ENCODE measurements at places on chromosomes 3 and 15.

DNA sequence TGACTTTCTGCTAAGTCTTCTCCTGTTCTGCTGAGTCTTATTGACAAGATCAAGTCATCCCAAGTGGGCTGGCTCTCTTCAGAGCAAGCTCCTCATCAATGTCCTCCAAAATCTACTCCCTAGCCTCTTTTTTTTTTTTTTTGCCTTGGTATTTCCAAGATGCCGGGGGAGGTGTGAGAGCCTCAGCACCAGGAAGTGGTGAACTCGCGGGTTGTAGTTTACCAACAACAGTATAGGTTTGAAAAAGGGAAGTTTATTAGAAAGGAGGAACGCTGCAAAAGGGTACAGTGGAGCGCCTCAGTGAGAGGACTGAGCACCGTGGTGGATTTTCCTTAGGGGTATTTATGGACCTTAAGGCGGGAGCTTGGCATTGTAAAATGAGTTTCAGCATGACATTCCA, 94.3 kb upstream of the SGO1 start:
- no peak for DNase-seq

DNA sequence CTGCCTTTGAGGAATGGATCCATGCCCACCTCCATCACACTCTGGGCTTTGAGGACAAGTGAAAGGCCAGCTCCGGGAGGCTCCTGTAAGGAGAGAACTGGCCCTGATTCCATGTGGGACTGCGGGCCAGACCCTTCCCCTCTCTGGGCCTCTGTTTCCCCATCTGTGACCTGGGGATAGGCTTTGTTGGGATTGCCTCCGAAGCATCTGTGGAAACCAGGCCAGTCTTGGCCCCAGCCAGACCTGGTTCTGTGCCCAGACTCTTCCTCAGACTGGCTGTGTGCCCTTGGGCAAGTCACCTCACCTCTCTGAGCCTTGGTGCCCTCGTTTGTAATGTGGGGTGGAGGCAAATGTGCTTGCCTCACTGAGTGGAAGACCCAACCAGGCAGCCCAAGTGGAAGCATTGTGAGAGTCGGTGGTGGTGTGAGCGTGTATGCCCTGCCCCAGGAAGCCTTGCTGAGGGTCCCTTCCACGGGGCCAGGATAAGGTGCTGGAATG, 21.0 kb upstream of the SEC13 start:
- no peak for DNase-seq

DNA sequence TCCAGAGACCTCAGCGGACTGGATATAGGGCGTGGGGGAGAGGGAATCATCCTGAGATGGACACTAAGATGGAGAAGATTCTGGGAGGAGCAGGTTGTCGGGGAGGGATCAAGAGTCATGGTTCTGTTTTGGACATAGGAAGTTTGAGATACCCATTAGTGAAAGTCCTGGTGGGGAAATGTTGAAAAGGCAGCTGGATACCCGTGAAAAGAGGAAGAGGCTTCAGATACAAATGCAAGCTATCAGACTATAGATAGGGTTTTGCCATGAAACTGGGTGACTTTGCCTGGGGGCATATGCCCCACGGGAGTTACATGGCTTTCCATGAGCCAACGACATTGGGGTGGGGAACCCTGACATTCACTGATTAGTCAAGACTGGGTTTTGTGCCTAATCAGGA, 1.1 kb upstream of the GPR62 start:
- no peak for DNase-seq

DNA sequence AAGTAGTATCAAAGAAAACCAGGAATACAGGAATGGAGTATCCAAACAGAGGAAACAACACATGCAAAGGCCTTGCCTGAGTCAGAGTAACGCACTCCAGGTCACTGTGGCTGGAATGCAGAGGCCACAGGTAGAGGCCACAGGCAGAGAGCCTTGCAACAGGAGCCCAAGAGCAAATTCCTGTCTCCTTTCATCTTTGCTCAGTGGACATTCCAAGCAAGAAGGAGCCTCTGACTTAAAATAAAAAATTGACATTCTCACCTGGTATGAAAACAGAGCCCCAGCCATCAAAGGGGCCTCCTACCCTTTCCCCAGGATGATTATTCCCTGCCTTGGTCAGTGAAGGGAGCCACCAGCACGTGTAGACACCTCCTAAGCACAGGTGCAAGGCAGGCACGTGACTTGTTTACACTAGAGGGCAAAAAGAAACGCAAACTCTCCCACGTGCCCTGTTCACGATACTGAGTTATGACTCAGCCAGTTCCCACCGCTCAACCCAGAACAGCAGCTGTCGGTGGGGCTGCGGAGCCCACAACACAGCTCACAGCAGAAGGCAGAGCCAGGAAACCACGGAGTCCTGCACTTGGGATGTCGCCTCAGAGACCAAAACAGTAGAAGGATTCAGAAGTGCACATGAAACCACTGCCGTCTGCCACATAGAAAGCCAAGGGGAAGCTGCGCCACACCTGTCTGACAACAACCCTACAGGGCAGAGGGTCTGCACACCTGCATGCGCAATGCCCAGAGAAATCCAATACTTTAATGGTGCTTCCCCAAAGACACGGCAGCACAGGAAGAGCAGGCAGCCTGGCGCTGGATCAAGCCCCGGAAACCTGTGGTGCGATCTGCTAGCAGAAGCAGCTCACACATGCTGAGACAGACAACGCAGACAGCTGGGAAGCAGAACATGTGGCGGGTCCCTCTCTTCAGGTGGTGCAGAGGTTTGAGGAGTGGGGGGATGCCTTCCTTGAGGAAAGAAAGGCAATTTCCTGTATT, 52.1 kb downstream of the ITGB5 start:
- peak; percentile 80 for DNase-seq

DNA sequence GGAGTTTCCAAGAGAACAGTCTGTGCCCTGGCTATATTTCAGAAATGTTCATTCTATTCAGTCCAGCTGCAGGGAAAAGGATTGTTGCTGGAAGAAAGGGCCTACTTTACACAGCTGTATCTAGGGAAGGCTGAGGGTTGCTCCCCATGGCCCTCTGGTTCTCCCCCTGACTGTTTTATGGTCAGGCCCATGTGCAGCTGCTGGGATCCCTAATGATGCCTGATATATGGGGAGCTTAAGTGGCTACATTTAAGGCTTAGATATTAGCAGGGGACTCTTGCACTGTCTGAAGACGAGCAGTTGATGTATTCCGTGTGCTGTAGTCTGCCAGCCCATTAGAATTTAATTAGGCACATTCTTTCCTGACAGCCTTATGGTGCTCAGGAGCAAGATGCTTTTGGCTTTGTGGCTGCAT, 72.0 kb downstream of the FAM43A start:
- DNase-seq = peak; percentile 51

DNA sequence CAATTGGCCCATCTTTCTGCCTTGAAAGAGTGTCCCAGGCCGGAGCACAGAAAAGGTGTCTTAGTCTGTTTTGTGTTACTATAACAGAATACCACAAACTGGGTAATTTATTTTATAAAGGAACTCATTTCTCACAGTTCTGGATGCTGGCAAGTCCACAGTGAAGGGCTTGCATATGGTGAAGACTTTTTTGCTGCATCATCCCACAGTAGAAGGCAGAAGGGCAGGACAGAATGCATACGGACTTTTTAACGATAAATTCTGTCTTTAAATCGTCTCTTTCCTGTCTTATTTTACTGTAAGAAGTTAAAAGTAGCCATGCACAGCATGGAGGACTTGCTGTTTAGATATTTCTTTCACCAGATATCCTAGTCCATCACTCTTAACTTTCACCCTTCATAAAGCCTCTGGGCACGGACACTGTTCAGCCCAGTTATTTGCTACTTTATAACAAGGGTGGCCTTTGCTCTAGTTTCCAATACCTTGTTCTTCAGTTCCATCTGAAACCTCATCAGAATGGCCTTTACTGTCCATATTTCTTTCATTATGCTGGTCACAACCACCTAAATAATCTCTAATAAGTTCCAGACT, 10.3 kb upstream of the EIF1B start:
- no peak for DNase-seq

- no peak for DNase-seq
Measured at GRCh38 chr3:10547413-10547812, 42.0 kb upstream of the ATP2B2 start.

DNA sequence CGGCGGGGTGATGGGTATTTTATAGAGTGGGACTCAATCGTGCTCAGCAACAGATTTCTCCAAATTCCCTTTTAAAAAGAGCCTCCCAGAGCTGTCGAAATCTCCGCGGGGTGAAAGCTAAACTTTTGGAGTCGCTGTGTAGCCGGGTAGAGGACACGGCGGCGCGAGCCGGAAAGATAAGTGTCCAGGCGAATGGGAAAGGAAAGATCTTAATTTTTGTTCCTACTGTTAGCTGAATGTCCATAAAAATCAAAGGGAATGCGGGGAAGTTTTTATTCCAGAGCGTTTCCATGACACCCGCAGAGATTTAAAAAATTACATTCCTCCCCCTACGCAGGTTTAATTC, 9.1 kb downstream of the EOMES start:
- no peak for DNase-seq

GRCh38 chr15:71702496-71702895, 107.9 kb upstream of the NR2E3 start:
- DNase-seq = no peak

DNA sequence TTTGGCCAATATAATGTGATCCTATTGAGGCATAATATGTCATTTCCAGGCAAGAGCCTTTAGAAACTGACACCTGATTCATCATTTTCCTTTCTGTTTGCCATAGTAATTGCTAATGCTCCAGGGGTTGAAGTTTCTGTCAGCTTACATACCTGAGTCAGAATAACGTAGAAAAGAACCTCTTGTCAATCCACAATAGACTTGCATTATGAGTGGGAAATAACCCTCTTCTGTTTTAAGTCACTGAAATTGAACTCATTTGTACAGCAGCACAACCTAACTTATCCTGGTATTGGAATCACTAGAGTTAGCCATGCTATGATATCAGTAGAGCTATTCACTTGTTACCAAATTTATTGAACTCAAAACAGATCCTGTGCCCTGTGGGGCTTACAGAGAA, 101.7 kb upstream of the TP63 start:
- DNase-seq = no peak

- DNase-seq = no peak
Measured at GRCh38 chr3:84772841-84773240, 185.9 kb upstream of the CADM2 start.

DNA sequence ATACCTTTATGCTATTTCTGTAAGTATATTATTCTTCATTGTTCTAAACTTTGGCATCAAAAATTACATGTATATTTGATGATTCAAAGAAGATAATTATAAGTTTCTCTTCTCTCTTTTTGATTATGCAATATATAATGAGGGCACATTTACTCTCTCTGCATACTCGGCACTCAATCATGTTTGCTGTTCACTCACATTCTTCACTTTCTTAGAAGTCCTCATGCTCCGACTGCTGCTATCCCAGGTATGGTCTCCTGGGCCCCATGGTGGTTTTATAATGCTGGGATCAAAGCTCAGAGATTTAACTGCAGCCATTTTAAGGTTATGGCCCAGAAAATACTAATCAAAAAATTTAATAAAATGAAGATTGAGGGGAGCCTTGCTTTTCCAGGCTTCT, 529.7 kb upstream of the IL12A start:
- no peak for DNase-seq

- no peak for DNase-seq
Measured at GRCh38 chr3:128173849-128174248, 20.6 kb downstream of the EEFSEC start.

DNA sequence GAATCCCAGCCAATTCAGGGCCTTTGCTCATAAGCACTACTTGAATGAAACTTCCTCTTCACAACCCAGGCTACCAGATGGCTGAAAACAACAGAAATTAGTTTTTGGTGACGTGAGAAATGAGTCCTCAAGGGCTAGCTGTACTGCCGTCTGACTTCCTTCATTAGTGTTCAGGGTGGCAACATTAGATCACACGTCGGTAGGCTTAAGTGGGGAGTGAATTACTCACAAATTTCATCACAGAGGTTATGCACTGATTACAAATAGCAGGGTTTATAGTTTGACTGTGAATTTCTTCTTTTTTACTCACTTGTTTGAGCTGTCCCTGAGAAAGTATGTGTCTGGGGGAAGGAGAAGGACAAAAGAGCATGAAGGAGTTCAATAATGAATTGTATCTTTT, 397.2 kb downstream of the GAP43 start:
- no peak for DNase-seq

DNA sequence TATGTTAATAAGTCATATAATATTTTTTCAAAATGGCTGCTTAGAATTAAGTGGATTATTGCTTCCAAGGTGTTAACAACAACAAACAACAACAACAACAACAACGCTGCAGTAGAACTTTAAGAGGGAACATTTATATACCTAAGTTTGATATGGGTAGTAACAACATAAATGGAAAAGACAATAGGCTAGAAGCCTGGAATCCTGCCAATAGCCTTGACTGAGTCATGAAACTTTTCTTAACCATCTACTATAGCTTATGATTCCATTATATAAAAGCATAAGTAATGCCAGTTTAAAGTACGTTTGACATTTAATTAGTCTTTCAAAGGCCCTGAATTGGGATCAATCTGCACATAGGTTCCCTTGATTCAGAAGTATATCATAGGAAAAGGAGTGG, 31.2 kb downstream of the SATB1 start:
- DNase-seq = no peak

- DNase-seq = no peak
Measured at GRCh38 chr3:128367761-128368160, 98.9 kb downstream of the DNAJB8 start.

DNA sequence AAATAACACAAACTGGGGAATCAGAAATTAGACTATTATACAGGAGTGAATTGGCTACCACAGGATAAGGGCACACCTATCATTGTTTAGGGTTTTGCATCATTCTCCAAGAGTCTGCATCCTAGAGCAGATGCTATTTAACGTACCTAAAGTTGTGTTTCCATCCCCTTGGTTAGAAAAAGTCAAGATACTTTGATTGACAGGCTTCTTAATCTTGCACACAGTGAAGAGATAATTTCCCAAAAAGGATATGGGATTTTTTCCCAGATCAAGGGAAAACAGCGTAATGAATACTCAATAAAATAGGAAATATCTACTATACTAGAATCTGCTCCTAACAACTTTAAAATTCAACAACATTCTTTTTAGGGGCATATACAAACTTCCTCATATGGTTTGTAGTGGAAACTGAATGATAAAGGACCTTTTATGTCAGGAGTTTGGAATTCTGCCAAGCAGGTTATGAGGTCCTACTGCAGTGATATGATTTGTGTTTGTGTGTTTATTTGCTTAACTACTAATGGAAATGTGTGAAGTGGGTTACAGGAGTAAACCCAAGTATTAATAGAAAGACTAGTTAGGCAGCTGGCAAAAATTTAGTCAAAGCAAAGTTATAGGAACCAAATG, 124.1 kb upstream of the MME start:
- no peak for DNase-seq

DNA sequence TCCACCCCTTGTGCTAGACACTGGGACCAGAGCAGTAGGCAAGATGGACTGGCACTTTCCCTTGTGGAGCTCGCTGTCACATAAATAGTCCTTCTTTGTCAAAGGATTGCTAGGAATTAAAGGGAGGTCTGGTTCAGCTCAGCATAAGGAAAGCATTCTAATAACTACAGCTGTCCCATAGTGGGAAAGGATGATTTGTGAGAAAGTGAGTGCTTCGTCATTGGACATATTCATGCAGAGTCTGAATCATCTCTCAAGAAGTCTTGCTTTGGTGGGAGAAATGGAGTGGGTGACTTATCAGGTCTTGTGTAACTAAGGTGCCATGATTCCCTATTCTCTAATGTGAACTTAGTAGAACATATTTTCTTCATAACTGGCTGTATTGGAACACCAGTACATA, 14.7 kb downstream of the PPARG start:
- no peak for DNase-seq

GRCh38 chr15:68990231-68990991, 24.1 kb upstream of the NOX5 start:
- DNase-seq = no peak
